ENCODE measurements at places on chromosomes 13 and 19.

DNA sequence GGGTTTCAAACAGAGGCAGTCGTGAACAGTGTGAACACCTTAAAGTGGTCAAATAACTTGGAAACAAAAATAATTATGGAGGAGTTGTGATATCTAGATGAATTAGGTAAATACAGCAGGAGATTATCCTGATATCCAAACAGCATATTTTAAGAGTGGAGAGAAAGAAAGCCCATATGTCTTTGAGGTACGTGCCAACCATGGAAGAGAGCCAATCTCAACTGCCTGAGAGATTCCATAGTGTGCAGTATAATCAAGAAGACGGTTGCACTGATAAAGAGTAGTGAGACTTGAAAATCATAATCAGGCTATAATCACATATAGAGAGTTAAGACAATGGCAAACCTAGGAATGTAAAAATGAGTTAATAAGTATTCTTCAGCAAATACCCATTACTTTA is 472.8 kb upstream of the SLITRK5 start:
- DNase-seq, result no peak
- no peaks in the 10 kb centered on the region for H3K36me3 ChIP-seq
- H3K27me3 ChIP-seq, result no peaks in the 10 kb centered on the region
- H3K4me3 ChIP-seq, result no peak overlapping the region
- no peaks in the 10 kb centered on the region for H3K4me1 ChIP-seq

GRCh38 chr13:77430377-77430951 is 103.6 kb upstream of the MYCBP2 start:
- no peaks in the 10 kb centered on the region for H3K4me1 ChIP-seq
- no peaks in the 10 kb centered on the region for H3K36me3 ChIP-seq
- no peak overlapping the region for H3K27ac ChIP-seq
- no peak overlapping the region for H3K4me3 ChIP-seq

GRCh38 chr13:113657851-113658741 is at the start of gene ATP4B:
ATP4B (minus strand) TSS chr13:113658198; CDS start chr13:113658144, 54 bp downstream.
- no peak for DNase-seq
- H3K27ac ChIP-seq, result no peak within 1 kb of the TSS
- no peak within 1 kb of the TSS for H3K4me3 ChIP-seq
- no peaks in the 10 kb centered on the region for H3K27me3 ChIP-seq
- H3K4me1 ChIP-seq, result no peaks in the 10 kb centered on the region
- H3K36me3 ChIP-seq, result peaks cover 10% of the 10 kb centered on the region

DNA sequence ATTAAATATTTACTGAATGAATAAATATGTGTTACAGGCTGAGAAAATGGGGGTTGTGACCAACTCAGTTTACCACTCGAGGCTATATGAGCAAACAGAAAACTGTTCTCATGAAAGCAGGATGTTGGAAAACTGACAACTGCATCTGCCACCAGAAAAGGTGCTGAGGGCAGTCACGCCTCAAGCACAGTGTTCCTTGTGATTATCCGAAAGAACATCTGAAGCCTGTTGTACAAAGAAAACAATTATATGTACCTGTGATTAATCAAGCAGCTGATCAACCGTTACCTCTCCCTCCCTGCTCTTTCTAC is 6.2 kb upstream of the KLK13 start:
- no peaks in the 10 kb centered on the region for H3K4me1 ChIP-seq
- H3K36me3 ChIP-seq, result peaks cover 5% of the 10 kb centered on the region
- peaks cover 3% of the 10 kb centered on the region for H3K27me3 ChIP-seq

GRCh38 chr19:44671400-44671799 is at the start of gene CEACAM19:
CEACAM19 (plus strand) TSS chr19:44671482; CDS start chr19:44671932, 450 bp downstream.
- no peaks in the 10 kb centered on the region for H3K4me1 ChIP-seq
- no peak for DNase-seq

GRCh38 chr19:35557539-35558399 is 5.7 kb downstream of the ATP4A start:
- no peaks in the 10 kb centered on the region for H3K36me3 ChIP-seq
- H3K27ac ChIP-seq, result no peak overlapping the region
- H3K4me1 ChIP-seq, result no peaks in the 10 kb centered on the region
- DNase-seq, result no peak

GRCh38 chr19:6797646-6798045 is 25.1 kb downstream of the VAV1 start:
- peaks cover 11% of the 10 kb centered on the region for H3K27me3 ChIP-seq
- H3K27ac ChIP-seq, result no peak overlapping the region
- H3K36me3 ChIP-seq, result no peaks in the 10 kb centered on the region
- peaks cover 19% of the 10 kb centered on the region for H3K4me1 ChIP-seq
- no peak overlapping the region for H3K4me3 ChIP-seq

- DNase-seq, result no peak
- no peak overlapping the region for H3K4me3 ChIP-seq
- H3K4me1 ChIP-seq, result peaks cover 2% of the 10 kb centered on the region
- H3K27me3 ChIP-seq, result no peaks in the 10 kb centered on the region
Observed at GRCh38 chr19:13003081-13003480, 7.8 kb downstream of the NFIX start.

DNA sequence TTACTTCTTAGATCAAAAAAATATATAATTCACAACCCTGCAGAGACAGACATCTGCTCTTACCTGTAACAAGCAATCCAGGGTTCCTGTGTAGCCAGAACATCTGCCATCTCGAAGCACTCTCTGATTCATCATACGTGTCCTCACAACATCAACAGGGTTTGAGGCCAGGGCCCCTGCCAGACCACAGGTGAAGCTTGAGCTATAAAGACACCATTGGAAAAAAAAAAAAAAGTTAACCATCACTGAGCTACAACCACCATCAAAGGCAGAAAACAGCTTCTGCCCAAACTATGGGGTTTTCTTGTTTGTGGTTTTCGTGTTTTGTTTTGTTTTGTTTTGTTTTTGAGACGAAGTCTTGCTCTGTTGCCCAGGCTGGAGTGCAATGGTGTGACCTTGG is 19.3 kb downstream of the SLC25A30 start:
- no peak for DNase-seq
- H3K4me3 ChIP-seq, result no peak overlapping the region
- peaks cover 14% of the 10 kb centered on the region for H3K36me3 ChIP-seq
- no peak overlapping the region for H3K27ac ChIP-seq

DNA sequence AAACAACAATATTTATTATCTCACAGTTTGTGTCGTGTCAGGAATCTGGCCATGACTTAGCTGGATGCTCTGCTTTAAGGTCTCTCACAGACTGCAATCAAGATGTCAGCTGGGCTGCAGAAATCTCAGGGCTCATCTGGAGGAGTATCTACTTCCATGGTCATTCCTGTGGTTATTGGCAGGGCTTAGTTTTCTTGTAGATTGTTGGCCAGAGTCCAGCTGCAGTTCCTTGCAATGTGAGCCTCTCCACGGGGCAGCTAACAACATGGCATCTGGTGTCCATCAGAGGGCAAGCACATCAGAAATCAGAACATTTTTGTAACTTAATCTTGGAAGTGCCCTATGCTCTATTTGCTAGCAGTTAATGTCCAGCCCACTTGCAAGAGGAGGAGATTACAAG is 45.7 kb upstream of the TDRD3 start:
- no peaks in the 10 kb centered on the region for H3K36me3 ChIP-seq
- peaks cover 14% of the 10 kb centered on the region for H3K27me3 ChIP-seq
- H3K27ac ChIP-seq, result peak overlapping the region; percentile 10
- H3K4me3 ChIP-seq, result peak overlapping the region; percentile 38
- DNase-seq, result peak; percentile 62

DNA sequence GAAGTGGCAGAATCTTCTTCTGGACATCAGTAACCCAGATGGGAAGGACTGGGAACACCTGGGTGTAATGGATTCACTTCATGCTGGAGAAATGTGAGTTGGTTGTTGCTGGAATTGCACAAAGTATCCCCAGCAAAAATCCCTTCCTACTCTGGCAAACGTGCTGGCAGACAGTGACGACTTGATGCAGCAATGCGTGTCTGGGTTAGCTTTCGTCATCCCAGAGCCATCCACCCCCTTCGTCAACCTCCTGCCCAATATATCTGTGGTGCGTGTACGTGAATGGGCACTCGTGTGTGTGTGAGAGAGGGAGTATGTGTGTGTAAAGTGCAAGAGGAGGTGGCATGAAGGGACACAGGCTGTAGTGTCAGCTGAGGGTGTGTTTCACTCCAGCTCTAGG is 70.9 kb downstream of the TM9SF2 start:
- no peak overlapping the region for H3K27ac ChIP-seq
- H3K36me3 ChIP-seq, result peaks cover 10% of the 10 kb centered on the region
- H3K27me3 ChIP-seq, result peaks cover 2% of the 10 kb centered on the region
- no peak for DNase-seq
- no peaks in the 10 kb centered on the region for H3K4me1 ChIP-seq

GRCh38 chr13:92873029-92873428 is 353.6 kb upstream of the GPC6 start:
- no peak overlapping the region for H3K27ac ChIP-seq
- H3K4me3 ChIP-seq, result no peak overlapping the region
- H3K36me3 ChIP-seq, result no peaks in the 10 kb centered on the region
- H3K4me1 ChIP-seq, result no peaks in the 10 kb centered on the region
- no peak for DNase-seq
- H3K27me3 ChIP-seq, result no peaks in the 10 kb centered on the region

GRCh38 chr19:19342086-19343015 is 21.7 kb downstream of the MAU2 start:
- DNase-seq, result peak; percentile 51
- H3K36me3 ChIP-seq, result peaks cover 18% of the 10 kb centered on the region
- H3K4me1 ChIP-seq, result peaks cover 6% of the 10 kb centered on the region
- H3K27me3 ChIP-seq, result no peaks in the 10 kb centered on the region
- H3K4me3 ChIP-seq, result no peak overlapping the region

DNA sequence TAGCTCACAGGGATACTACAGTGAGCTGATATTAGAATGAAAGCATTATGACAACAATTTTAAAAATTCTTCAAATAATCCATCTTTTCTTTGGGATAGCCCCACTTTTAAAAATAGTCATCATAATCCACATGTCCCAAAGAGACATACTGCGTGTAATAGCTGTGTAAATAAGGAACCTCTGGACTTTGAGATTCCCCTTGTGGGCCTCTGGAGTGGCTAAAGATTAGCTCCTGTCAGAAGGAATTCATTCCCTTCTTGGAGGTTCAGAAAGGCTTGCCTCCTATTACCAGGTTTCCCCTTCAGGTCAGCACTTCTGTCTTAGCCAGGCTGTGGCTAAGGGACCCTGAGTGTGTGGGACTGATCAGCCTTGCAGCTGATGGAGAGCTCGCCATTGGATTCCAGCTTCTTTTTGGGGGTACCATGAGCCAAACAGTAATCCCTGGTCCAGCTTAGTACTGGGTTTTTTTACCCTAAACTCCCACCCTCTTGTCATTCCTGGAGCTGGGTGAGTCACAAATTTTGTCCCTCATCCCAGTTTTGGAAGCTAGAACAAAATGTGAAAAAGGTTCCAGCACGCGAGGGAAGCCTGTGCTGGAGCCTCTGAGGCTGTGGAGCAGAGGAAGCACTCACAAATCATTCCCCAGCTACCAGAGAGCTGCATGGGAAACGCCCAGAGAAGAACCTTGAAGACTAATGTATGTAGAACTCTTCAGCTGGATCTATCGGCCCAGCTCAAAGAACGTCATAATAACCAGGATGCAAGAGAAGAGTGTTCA is 96.7 kb downstream of the RNASEH2B start:
- no peak overlapping the region for H3K4me3 ChIP-seq
- no peaks in the 10 kb centered on the region for H3K36me3 ChIP-seq
- DNase-seq, result no peak
- no peaks in the 10 kb centered on the region for H3K4me1 ChIP-seq
- H3K27me3 ChIP-seq, result peaks cover 41% of the 10 kb centered on the region

- no peak for DNase-seq
- peaks cover 6% of the 10 kb centered on the region for H3K27me3 ChIP-seq
- no peak overlapping the region for H3K27ac ChIP-seq
- H3K4me1 ChIP-seq, result peaks cover 12% of the 10 kb centered on the region
- peaks cover 6% of the 10 kb centered on the region for H3K36me3 ChIP-seq
Observed at GRCh38 chr19:13425151-13425550, 81.1 kb downstream of the CACNA1A start.

DNA sequence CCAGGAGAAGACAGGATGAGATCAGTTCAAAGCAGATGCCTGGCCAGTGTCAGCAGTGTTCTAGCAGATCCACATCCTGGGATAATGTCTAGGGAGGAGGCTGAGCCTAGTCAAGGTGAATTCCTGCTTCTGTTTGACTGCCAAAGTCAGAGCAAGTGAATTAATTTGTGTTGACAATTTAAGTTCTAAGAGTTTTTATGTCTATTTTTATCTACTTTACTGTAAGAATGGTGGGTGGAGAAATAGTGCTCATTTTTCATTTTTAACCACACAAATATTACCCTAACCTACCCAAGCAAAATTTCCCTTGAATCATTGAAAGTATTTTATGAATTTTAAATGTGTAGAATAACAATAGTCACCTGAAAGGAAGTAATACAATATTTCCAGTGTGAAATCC is 207.6 kb upstream of the SLC10A2 start:
- no peaks in the 10 kb centered on the region for H3K27me3 ChIP-seq

DNA sequence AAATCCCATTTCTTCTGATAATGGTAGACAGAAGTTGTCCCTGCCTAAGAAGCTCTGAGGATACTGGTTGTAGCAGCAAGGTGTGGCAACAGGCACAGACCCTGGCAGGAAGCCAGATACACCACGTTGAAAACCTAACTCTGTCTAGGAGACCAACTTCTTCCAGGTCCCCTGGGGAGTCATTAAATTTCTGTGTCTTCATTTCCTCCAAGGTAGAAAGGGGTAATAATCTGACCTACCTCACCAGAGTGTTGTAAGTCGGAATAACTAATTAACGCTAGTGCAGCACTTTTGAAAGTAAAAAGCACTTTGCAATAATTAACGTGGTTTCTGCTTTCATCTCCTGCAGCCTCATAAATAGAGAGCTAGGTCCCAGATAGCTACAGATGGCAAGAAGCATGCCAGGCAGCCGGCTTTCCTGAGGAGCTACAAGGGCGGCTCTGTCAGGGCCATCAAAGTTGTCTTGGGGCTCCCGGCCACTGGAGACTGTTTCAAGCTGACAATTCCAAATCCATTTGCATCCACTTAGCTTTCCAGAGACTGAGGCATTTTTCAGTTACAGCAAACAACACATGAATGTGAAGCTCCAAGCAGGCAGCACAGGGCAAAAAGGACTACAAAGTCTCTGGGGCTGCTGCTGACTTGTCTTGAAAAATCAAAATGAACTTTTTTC is 176.2 kb downstream of the FOXO1 start:
- H3K4me3 ChIP-seq, result no peak overlapping the region
- no peaks in the 10 kb centered on the region for H3K36me3 ChIP-seq
- H3K4me1 ChIP-seq, result no peaks in the 10 kb centered on the region
- DNase-seq, result no peak
- H3K27me3 ChIP-seq, result peaks cover 28% of the 10 kb centered on the region
- H3K27ac ChIP-seq, result no peak overlapping the region

DNA sequence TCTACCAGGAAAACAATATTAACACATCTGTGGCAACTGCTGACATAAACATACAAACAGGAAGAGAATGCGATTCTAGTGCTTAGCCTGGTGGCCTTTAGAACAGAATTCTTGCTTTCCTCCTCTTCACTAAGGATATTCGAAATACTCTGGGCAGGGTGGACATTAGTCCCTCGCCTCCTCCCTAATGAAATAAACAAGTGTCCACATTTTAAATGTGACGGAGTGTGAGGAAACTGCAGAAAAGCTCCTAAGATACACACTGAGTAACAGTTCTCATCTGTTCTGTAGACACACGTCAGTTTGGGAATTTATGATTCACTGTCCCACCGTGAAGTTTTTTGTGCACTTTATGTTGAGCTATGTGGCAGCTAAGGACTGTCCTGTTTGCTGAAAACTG is 639 bp downstream of the STARD13 start:
- H3K36me3 ChIP-seq, result peaks cover 48% of the 10 kb centered on the region
- H3K4me1 ChIP-seq, result peaks cover 50% of the 10 kb centered on the region
- peak overlapping the region; percentile 96 for H3K27ac ChIP-seq
- DNase-seq, result no peak

- H3K27me3 ChIP-seq, result peaks cover 4% of the 10 kb centered on the region
- no peaks in the 10 kb centered on the region for H3K36me3 ChIP-seq
- H3K4me3 ChIP-seq, result no peak overlapping the region
- no peaks in the 10 kb centered on the region for H3K4me1 ChIP-seq
- no peak for DNase-seq
Observed at GRCh38 chr13:46392967-46393366, 5.9 kb upstream of the RUBCNL start.

Data from HFFc6 (cell line).